ENCODE measurements at places on chromosomes 16 and 17. TPM values are rescaled to one million over a fixed set of nuclear protein-coding genes. Genes with fewer than 3 reads are reported as not detected.

Gene HOXB3
- 0.46 TPM for polyA plus RNA-seq

Gene KLHL36
- polyA plus RNA-seq: 43.3 TPM

Gene PIMREG
- polyA plus RNA-seq: 19.6 TPM

Gene PGS1
- polyA plus RNA-seq: 106 TPM

Gene KRTAP4-5
- not detected for polyA plus RNA-seq

Gene GLP2R
- not detected for polyA plus RNA-seq

Gene HS3ST3A1
- polyA plus RNA-seq: 22.6 TPM

Gene PPP1R27
- polyA plus RNA-seq: 0.07 TPM

Gene KRTAP4-6
- polyA plus RNA-seq: not detected

Gene CCL4
- polyA plus RNA-seq: not detected

Gene LPO
- 0.02 TPM for polyA plus RNA-seq

- peak overlapping the region; percentile 41 for H3K27ac ChIP-seq
- H3K4me3 ChIP-seq: peak overlapping the region; percentile 76
- peak; percentile 81 for DNase-seq
Measured at GRCh38 chr17:2854143-2855055, 58.2 kb downstream of the RAP1GAP2 start.

GRCh38 chr17:41455236-41455635 lies 11.9 kb downstream of the KRT32 start:
- DNase-seq: no peak
- H3K27me3 ChIP-seq: no peaks in the 10 kb centered on the region
- no peaks in the 10 kb centered on the region for H3K36me3 ChIP-seq
- H3K4me1 ChIP-seq: peaks cover 5% of the 10 kb centered on the region
- no peak overlapping the region for H3K4me3 ChIP-seq

- H3K36me3 ChIP-seq: no peaks in the 10 kb centered on the region
- H3K27me3 ChIP-seq: no peaks in the 10 kb centered on the region
- peaks cover 3% of the 10 kb centered on the region for H3K4me1 ChIP-seq
- peak overlapping the region; percentile 82 for H3K27ac ChIP-seq
- no peak for DNase-seq
- no peak overlapping the region for H3K4me3 ChIP-seq
Measured at GRCh38 chr16:77794586-77794985, 6.2 kb downstream of the VAT1L start.

DNA sequence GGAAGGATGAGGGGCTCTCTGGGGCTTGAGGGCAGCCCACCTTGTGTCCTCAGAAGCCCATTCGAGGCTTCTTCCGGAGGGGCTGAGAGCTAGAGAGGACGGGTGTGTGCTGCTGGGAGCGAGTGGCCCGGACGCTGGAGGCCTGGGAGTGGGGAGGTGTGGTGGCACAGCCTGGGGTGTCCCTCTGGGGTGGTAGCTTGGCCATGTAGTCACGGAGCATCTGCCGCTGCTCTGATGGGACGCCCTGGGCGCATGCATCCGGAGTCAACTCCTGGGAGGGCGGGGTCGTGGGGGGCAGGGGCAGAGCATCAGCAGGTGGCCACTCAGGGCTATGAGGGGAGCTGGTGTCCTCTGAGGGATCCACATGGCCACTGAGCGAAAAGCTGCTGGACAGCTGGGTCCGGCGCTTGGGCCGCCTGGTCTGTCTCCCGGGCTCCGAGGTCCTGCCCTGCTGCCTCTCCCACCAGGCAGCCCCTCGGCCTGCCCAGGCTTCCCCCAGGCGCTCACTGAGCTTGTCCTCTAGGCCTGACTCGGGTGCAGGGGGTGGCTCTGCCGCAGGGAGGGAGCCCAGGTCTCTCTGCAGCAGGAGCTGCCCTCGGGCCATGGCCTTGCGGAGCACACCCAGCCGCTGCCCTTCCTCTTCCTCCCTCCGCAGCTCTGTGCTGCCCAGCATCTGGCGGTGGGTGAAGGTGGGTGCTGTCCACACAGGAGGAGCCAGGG lies 7.8 kb downstream of the TAF1C start:
- no peak for DNase-seq
- no peak overlapping the region for H3K27ac ChIP-seq
- H3K4me1 ChIP-seq: no peaks in the 10 kb centered on the region
- peaks cover 54% of the 10 kb centered on the region for H3K36me3 ChIP-seq
- H3K4me3 ChIP-seq: no peak overlapping the region
- H3K27me3 ChIP-seq: no peaks in the 10 kb centered on the region

DNA sequence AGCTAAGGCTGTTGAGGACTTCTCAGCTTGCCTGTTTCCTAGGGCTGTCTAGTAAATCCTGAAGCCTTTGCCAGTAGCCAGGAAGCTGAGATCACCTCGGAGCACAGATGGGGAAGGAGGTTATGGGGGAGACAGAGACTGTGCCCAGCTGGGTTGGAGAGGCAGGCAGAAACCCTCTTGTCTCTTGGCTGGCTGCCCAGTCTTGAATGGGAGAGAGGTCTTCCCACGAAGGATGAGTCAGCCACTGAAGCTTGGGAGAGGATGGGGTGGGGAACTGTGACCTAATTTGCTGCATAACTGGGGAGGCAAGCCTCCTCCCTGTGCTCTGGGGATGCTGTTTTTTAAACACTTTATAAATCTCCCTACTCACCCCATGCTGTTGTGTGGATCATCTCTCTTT lies 69.8 kb downstream of the SHISA9 start:
- H3K27ac ChIP-seq: no peak overlapping the region
- peak; percentile 34 for DNase-seq
- no peaks in the 10 kb centered on the region for H3K36me3 ChIP-seq
- no peak overlapping the region for H3K4me3 ChIP-seq

- H3K27me3 ChIP-seq: no peaks in the 10 kb centered on the region
- H3K36me3 ChIP-seq: peaks cover 47% of the 10 kb centered on the region
- no peak for DNase-seq
- H3K4me3 ChIP-seq: no peak overlapping the region
Measured at GRCh38 chr16:2774161-2774891, 2.8 kb downstream of the ELOB start.

GRCh38 chr17:73099511-73099910 lies 7.0 kb upstream of the SLC39A11 start:
- no peak overlapping the region for H3K4me3 ChIP-seq
- H3K27me3 ChIP-seq: no peaks in the 10 kb centered on the region
- DNase-seq: no peak

DNA sequence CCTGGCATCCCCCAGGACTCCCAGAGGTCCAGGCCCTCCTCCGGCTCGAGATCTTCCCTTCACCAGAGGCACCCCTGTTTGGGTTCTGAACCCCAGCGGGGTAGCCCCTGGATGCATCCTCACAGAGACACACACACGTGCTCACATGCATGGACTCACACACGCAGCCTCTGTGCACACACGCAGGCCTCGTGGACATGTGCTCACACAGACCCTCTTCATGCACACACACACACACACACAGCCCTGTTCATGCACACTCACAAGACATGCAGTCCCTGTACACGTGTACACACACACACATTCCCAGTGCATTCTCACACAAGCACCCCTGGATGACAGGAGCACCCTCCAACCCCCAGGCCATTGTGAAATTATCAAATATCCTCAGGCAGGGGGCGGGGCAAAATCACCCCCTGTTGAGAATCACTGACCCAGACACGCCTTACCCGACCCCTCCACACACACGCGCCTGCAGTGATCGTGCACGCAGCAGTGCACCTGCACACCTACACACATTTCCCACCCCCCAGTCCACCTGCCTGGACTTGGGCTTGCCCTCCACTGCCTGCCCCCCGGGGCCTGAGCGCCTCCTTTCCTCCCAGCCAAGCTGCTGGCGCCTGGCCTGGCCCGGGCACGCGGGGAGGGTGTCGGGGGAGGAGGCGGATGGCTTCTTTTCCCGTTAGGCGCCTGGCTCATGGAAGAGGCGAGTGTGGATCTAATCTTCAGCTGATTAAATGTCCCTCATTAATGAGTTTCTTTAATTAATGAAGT lies 62.6 kb downstream of the ENGASE start:
- H3K27ac ChIP-seq: no peak overlapping the region
- no peak overlapping the region for H3K4me3 ChIP-seq
- H3K36me3 ChIP-seq: no peaks in the 10 kb centered on the region
- H3K4me1 ChIP-seq: no peaks in the 10 kb centered on the region
- peaks cover 50% of the 10 kb centered on the region for H3K27me3 ChIP-seq

DNA sequence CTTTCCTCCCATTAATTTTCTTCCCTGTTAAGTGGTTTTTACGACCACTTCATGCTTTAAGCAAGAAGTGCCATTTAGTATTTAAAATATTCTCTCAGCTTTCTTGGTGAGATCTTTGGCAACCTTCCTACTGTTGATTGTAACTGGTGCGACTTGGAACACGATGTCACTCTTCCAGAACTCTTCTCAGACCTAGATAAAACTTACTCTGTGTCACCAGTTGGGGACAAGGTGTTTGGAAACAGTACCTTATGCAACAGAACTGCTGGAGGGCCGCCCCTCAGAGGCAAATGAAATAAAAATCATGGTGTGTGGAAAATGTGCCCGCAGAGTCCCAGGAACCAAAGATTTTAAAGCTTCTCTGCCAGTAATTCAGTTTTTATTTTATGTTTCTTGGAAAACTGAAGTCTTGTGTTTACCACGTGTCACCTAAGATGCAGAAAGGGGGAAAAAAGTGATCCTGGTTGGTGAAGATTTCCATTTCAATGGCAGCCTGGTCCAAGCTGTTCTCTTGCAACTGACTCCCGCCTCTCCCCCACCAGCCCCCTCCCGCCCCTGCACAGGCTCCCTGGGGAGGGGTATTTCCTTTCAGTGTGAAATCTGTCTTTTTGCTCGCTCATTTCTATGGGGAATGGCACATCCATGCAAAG lies 7.2 kb upstream of the HSD11B2 start:
- no peaks in the 10 kb centered on the region for H3K4me1 ChIP-seq
- DNase-seq: no peak
- no peak overlapping the region for H3K27ac ChIP-seq
- H3K36me3 ChIP-seq: no peaks in the 10 kb centered on the region

GRCh38 chr16:88610080-88610479 lies 28.3 kb upstream of the IL17C start:
- no peak overlapping the region for H3K27ac ChIP-seq
- DNase-seq: no peak
- no peaks in the 10 kb centered on the region for H3K27me3 ChIP-seq
- no peaks in the 10 kb centered on the region for H3K4me1 ChIP-seq

- DNase-seq: no peak
- H3K4me3 ChIP-seq: peak overlapping the region; percentile 65
- H3K27ac ChIP-seq: peak overlapping the region; percentile 98
- peaks cover 3% of the 10 kb centered on the region for H3K36me3 ChIP-seq
Measured at GRCh38 chr17:18182110-18182977, 1.3 kb upstream of the ALKBH5 start.

- no peak overlapping the region for H3K4me3 ChIP-seq
- no peaks in the 10 kb centered on the region for H3K27me3 ChIP-seq
- DNase-seq: no peak
- H3K36me3 ChIP-seq: no peaks in the 10 kb centered on the region
- H3K27ac ChIP-seq: no peak overlapping the region
Measured at GRCh38 chr16:29876217-29876593, 13.2 kb upstream of the CDIPT start.

DNA sequence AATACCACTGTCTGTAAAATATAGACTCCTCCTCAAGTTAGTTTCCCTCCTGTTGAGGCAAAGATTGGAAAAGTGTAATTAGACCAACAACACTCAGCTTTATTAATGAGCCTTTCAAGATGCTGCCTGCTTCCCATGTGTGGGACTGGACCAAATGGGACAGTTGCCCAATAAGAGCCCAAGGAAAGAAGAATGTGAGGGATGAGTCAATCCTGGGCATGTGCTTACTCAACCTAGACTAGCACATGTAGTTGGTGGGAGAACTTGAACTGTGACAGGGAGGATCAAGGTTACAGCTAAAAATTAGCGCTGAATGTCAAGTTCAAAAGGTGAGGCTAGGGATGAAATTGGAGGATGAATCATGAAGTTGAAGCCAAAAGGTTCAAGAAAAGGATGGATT lies 435.5 kb downstream of the CA10 start:
- H3K4me3 ChIP-seq: no peak overlapping the region
- H3K27ac ChIP-seq: no peak overlapping the region
- H3K27me3 ChIP-seq: no peaks in the 10 kb centered on the region
- peaks cover 3% of the 10 kb centered on the region for H3K4me1 ChIP-seq
- no peak for DNase-seq
- no peaks in the 10 kb centered on the region for H3K36me3 ChIP-seq

- peaks cover 55% of the 10 kb centered on the region for H3K4me1 ChIP-seq
- no peak overlapping the region for H3K4me3 ChIP-seq
- no peak for DNase-seq
- H3K27ac ChIP-seq: no peak overlapping the region
- H3K36me3 ChIP-seq: no peaks in the 10 kb centered on the region
- no peaks in the 10 kb centered on the region for H3K27me3 ChIP-seq
Measured at GRCh38 chr16:10949424-10949970, 5.1 kb downstream of the CLEC16A start.

GRCh38 chr17:15233022-15233805 lies 31.9 kb downstream of the PMP22 start:
- H3K4me1 ChIP-seq: no peaks in the 10 kb centered on the region
- H3K27me3 ChIP-seq: no peaks in the 10 kb centered on the region
- peak; percentile 27 for DNase-seq
- H3K4me3 ChIP-seq: no peak overlapping the region
- H3K36me3 ChIP-seq: peaks cover 16% of the 10 kb centered on the region
